NCI-H187 treated with DMSO at 0.1 percent for 48 hours (cell line): ENCODE measurements at places on chromosomes 1 and 21.

DNA sequence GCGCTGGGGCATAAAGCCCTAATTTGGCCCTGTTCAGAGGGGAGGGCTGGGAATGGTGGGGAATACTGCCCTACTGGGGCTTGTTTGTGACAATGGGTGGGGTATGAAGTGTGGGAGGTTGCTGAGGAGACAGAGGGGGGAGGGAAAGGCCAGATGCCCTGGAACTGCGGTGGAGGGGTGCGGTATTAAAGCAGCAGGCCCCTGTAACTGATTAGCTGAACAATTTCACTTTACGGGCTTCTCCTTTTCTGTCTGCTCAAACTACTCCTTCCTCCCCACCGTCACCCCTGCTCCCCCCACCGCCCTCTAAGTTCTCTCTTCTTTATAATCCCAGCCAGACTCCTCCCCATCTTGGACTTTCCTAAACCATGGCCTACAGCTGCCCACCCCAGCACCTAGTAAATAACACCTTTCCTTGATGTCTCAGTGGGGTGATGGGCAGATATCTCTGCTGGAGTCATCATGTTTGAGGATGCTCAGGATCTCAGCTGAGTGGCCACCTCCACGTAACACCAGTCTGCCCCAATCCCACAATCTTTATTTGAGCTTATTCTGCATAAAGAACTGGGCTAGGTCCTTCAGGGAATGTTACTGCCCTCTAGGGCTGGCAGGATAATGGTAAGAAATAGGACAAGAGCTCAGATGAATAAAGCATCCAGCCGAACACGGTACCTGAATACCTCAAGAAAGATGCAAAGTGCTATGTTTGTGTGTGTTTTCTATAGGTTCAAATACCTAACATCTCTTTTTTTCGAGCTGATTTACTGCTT is 33.5 kb downstream of the XCL1 start:
- no peak for DNase-seq

GRCh38 chr1:179865377-179865776 is 12.2 kb downstream of the TOR1AIP2 start:
- no peak for DNase-seq

DNA sequence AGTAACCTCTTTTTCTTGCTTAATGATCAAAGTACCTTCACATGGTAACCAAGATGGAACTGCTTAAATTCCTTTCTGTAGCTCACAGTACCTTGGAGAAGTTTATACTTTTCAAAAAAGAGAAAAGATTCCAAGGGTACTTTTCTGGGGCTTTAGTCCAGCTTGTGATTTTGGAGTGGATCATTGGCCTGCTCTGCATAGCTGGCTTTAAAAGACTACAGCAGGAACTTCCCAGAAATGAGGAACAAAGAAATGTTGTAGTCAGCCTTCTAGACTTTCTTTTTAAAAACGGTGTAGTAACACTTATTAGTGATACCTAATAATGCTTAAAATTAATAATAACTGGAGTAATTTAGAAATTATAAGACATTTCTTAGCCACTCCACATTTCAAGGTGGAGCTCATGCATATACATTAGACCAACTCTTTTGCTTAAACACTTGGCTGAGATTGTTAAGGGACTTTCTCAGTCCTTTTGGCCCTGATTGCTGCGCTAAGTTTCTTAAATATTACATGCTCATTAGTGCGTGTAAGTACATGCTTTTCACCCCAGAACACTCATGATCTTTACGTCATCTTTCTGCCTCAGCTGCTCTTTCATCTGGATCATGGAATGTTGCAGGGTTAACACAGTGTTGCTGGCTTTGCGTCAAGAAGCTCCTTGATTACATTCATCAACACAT is 57.3 kb downstream of the SDCCAG8 start:
- DNase-seq, result no peak

- DNase-seq, result no peak
These were observed 361.1 kb upstream of the TMPRSS15 start for GRCh38 chr21:18764720-18765119.

- no peak for DNase-seq
These were observed 1.3 kb downstream of the IGSF9 start for GRCh38 chr1:159943908-159944622.
